ENCODE measurements at places on chromosomes 5 and 9.

GRCh38 chr5:174724484-174725260 is at the start of gene MSX2:
Gene MSX2 (plus strand): TSS chr5:174724582. CDS start chr5:174724660, 78 bp downstream.
- DNase-seq, result no peak

DNA sequence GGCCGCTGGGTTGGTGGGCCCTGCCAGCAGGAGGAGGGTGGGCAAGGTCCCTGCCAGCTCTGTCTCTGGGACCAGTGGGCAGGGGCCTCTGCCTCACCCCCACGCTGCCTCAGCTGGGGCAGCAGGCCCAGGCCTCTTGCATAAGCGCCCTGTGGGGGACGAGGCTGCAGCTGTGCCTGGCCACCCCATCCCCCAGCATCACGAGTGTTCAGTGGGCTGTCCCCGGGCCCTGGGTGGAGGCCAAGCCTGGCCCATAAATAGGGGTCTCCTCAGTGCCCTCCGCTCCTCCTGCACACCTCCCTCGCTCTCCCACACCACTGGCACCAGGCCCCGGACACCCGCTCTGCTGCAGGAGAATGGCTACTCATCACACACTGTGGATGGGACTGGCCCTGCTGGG is at the start of gene PTGDS:
Gene PTGDS, plus strand, starts transcription at position 282 of the 400 bp plus-strand sequence. Its CDS starts 75 bp downstream, at position 357.
- no peak for DNase-seq

DNA sequence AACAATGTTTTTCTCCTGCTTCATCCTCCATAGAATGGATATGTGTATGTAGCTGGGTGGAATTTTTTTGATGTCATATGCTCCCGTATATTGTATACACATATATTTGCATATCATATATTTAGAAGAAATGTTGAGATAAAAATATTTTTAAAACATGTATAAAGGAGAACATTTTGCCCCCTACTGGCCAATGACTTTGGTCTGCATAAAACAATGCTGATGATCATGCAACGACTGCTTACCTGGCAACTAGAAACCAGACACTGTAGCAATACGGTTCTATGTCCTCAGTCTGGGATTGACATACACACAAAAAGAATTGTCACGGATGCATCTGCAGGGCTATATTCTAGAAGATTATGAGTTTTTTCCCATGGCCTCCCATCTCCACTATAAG is 503.6 kb downstream of the ELAVL2 start:
- no peak for DNase-seq

- no peak for DNase-seq
Measured at GRCh38 chr5:139696167-139696893, 48.2 kb downstream of the CXXC5 start.

DNA sequence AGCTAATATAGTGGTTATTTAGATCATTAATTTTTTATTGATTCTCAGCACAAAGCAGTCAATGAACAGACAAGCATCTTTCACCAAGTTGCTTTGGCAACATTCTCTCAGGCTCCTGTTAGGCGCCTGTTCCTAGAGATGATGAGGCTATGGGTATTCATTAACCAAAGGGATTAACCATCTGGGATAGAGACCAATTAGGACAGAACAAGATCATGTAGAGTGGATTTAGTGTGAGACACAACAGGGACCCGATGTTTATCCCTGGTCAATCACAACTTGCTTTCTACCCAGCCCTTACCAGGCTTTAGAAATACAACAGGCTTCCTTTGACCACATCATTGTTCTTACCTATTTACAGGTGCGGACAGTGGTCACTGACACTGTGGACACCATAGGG is 82.2 kb downstream of the PJA2 start:
- DNase-seq, result no peak
